Right renal pelvis (tissue), 4 donors: ENCODE measurements at places on chromosomes 5 and 9.

DNA sequence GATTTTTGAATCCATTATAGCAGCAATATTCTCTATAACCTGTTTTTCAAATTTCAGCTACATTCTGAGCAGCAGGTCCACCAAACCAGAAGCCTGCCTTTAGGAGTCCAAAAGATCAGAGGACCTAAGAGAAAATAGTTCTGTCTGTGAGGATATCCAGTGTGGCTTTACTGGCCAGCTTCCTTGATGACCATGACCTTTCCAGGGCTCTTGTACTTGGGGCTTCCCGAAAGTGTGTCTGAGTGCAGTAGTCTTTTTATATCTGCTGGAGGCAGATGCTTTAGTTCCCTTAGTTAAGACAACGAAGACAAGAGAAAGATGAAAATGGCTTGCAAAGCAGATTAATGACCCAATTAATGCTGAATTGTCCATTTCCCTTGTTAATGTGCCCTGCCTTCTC lies 72.4 kb downstream of the SGCD start:
- DNase-seq = no peak

DNA sequence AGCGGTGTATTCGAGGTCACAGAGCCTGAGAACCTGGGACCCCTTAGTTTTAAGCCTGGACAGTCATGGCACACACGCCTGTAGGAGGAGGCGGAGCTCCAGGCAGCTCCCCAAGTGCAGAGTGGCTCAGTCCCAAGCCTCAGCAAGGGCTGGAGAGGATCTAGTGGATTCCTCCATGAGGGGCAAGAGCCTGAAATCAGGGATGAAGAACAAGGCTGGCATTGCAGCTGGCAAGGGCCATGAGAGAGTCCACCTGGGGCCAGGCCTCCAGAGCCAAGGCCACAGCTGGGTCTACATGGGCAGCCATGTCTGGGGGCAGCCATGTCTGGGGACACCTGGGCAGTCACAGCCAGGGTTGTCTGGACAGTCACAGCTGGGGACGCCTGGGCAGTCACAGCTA lies 21.9 kb downstream of the ADAMTSL2 start:
- DNase-seq = no peak

DNA sequence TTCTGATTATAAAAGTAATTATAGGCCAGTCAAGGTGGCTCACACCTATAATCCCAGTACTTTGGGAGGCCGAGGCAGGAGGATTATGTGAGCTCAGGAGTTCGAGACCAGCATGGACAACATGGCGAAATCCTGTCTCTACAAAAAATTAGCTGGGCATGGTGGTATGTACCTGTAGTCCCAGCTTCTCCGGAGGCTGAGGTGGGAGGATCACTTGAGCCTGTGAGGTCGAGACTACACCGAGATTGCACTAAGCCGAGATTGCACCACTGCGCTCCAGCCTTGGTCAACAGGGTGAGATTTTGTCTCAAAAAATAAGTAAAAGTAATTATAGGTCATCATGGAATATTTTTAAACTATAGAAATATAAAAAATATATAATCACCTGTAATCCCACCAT lies 18.1 kb downstream of the IRF1 start:
- no peak for DNase-seq

GRCh38 chr5:86894056-86894455 lies 276.3 kb downstream of the COX7C start:
- DNase-seq = no peak

- no peak for DNase-seq
These were observed 252.9 kb upstream of the MPDZ start for GRCh38 chr9:13532407-13532806.

DNA sequence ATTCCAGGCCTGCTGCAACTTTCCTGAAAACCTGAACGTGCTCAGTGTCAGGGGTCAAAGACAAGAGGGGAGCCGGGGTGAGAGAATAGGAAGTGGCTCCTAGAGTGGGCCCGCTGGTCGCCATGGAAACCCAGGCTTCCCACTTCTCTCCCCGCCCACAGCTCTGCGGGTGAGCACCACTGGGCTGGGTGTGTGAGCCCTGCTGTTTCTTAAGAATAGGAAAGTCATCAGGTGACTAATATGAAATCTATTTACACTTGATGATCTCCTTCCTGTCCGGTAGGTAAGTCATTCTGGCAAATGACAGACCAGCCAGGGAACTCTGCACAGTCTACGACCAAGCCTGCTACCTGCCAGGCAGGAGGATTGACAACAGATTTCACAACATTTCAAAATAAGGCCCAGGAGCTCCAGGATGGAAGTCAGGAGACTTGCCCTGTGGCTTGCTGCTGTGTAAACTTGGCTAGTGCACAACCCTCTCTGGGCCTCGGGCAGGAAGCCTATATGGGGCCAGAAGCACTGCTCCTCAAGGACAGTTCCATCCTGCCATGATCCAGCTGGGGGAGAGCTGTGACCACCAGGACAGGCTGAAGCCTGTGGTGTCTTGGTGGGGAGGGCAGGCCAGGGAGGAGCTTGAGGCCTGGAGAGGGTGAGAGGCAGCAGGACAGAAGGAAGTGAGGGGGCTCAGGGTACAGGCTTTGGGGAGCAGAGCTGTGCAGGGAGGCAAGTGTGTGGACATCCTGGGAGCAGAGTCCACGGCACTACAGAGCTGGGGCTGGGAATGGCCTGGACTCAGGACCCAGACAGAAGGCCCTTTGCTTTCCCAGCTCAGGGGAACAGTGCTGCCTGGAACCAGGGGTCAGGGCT lies 60.6 kb downstream of the SHB start:
- DNase-seq = no peak

GRCh38 chr9:122991370-122991830 lies 42.1 kb upstream of the GPR21 start:
- no peak for DNase-seq

DNA sequence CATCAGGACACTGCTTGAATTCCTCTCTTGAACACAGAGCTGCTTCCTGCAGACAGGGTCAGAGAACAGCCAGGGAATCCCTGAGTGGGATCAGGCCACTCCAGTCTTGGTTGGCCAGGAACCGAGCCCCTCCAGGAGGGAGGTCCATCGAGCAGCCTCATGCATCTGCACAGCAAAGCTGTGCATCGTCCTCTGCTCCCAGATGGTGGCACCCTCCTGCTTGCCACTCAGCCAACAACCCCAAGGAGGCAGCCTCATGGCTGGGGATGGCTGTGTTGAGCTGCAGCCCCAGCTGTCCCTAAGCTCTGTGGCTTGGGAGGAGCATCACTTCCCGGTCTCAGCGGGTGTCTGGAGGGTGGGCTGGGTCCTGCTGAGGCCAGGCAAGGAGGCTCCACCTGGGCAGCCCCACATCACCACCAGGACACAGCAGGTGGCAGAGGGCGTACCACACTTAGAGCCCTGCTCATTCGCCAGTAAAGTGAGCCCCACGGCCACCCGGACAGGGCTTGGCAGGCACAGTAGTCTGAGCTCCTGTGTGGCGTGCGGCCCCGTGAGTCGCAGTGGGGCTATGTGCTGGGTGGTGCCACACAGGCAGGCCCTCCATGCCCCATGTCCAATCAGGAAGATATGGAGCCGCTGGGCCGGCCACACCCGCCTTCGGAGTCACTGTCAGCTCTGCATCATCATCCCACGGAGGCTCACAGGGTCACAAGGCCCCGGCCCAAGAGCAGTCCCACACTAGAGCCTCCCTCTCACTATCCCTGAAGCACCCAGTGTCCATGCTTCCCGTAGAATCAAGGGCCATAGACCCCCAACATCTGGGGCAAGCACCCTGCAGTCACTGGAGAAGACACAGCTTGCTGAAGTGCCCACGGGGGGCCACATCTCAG lies 11.9 kb downstream of the LPCAT1 start:
- no peak for DNase-seq

DNA sequence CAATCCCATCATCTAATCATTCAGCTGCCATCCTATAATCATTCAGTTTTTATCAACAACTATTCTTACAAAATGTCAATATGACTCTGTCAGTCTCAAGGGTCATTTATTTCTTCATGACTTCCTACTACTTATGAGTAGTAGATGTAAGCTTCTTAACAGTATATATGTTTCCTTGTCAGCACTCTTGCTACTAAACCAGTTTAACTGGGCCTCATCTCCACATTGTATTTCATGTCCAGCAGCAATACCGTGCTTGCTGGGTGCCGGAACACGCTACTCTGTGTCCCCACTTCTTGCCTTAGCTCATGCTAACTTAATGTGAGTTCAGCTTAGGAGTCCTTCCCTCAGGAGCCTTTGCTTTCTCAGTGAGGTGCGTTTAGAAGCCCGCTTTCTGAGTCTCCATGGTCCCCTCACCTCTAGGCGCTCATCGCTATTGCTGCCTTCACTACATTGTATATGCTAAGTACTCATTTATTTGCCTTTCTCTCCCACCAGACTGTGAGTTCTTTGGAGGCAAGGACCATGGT lies 32.9 kb downstream of the ELL2 start:
- DNase-seq = no peak

- DNase-seq = no peak
These were observed 120.6 kb upstream of the ASTN2 start for GRCh38 chr9:117535434-117535833.

- DNase-seq = no peak
These were observed 19.5 kb downstream of the THBS4 start for GRCh38 chr5:80054682-80055081.

DNA sequence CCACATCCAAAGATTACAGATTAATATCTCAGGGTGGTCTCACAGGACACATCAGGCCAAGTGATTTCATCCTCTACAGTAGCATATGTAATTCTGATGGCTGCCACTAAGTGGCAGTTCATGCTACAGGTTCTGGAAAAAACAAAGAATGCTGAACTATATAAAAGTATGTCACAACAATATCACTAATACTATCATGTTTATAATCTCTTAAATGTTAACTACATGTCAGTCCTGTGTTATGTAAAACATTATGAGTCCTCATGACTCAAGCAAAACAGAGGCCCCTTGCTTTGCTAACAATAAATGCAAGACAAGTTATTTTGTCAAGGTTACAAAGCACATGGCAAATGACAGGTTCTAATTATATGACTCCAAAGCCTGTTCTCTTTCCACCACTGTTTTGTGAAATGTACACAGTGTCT lies 233.2 kb downstream of the FBXL17 start:
- DNase-seq = no peak

DNA sequence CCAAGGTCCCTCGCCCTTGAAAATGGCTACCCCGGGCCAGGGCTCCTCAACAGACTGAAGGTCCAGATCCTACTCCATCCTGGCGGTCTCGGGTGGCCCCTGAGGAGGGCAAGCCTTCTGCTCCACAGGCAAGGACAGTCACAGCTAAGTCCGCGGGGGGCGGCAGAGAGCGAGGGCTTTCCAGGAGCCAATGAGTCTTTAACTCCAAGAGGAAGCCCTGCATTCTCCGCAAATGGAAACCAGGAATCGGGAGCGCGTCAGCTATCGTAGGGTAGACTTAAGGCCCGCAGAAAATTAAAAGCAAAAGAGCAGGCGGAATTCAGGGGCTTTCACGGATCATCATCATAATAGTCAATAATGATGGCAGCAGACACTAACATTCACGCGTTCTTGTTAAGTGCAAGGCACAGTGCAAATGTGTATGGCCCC lies 87.8 kb upstream of the TNFAIP8 start:
- DNase-seq = peak; percentile 94

- no peak for DNase-seq
These were observed 19.9 kb downstream of the SEMA6A start for GRCh38 chr5:116554764-116555163.

- no peak for DNase-seq
These were observed 284.2 kb downstream of the NR3C1 start for GRCh38 chr5:143119291-143119769.

GRCh38 chr5:171420431-171421241 lies 1.2 kb downstream of the FGF18 start:
- no peak for DNase-seq

DNA sequence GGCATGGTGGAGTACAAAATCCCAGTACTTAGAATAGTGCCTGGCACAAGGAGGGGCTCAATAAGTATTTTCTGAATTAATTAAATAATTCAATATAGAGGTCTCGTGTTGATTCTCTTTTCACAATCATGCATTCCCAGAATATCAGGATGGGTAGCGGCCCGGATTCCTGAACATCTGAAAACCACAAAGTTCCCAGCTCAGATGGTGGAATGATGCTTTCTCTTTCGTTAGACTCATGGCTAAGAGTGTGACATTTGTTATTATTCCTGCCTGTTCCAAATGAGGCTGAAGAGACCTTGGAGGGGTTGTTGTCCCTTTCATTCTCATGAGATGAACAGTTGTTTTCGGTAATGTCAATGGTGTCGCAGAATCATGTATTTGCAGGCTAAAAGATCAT lies 95.4 kb upstream of the LIFR start:
- DNase-seq = no peak
